ENCODE measurements at places on chromosomes 7 and 10.

- DNase-seq = no peak
Measured at GRCh38 chr7:40784176-40784575, 649.4 kb downstream of the SUGCT start.

- no peak for DNase-seq
Measured at GRCh38 chr7:22338877-22339276, 18.1 kb downstream of the RAPGEF5 start.

GRCh38 chr10:61733358-61733940 is 70.7 kb downstream of the CABCOCO1 start:
- no peak for DNase-seq

GRCh38 chr7:73454424-73454823 is 20.8 kb downstream of the FZD9 start:
- no peak for DNase-seq

GRCh38 chr7:93231259-93231658 is 907 bp upstream of the VPS50 start:
- DNase-seq = no peak

GRCh38 chr7:74094224-74095101 is 10.9 kb downstream of the LIMK1 start:
- peak; percentile 50 for DNase-seq

DNA sequence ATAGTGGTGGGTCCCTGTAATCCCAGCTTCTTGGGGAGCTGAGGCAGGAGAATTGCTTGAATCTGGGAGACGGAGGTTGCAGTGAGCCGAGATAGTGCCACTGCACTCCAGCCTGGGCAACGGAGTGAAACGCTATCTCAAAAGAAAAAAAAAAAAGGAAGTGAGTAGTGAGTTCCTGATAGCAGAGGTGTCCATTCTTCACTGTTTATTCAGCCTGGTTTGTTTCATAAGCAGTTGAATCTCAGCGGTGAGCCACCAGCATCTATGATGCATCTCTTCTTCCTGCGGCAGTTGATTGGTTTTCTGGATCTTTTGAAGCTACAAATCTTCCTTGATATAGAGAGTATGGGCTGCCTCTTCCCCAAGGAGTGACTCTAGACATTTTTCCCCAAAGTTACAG is 316.1 kb upstream of the MTPN start:
- DNase-seq = no peak

DNA sequence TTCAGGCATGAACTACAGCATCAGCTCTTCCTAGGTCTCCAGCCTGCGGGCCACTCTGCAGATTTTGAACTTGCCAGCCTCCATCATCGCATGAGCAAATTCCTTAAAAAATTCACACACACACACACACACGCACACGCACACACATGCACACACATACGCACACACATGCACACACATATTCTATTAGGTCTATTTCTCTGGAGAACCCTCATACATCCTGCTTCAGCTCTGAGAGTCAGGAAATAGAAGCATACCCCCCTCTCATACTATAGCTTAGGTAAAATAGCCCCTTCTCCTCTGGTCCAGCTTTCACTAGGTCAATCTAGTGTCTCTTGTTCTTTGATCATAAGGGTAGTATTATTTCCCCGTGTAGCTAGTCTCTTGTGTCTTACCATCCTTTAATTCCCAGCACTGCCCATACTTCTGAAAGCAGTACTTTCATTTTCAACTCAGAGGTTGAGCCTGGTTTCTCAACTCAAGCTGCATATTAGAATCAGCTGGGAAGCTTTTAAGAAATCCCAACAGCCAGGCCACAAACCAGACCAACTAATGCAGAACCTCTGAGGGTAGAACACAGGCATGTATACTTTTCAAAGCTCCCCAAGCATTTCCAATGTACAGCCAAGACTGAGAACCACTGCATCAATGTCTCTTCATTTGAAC is 30.9 kb upstream of the ITGB8 start:
- no peak for DNase-seq

- DNase-seq = no peak
Measured at GRCh38 chr7:140160308-140160707, 16.5 kb downstream of the KDM7A start.

GRCh38 chr10:81108516-81109199 is 571.0 kb downstream of the SH2D4B start:
- DNase-seq = no peak
